Eye (tissue), 1 donor: ENCODE measurements at places on chromosomes 1 and 21.
A peak's percentile ranks its signal among the peaks of the same experiment; 100 is the strongest.

DNA sequence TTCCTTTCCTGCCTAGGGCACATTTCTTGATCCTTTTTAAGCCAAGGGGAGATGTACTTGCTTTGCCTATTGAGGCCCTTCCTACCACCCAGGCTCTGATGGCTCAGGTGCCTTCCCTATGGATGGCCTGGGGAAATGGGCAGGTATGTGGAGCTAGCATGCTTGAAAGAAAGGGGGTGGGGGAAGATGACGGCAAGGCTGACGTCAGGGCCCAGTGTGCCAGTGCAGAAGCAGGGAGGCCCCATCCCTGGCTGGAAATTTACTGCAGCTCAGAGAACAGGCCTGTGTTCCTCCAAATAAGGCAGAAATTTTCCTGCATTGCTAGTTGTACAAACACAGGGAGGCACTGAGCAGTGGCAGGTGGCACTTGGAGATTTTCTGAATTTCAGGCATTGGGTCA is 453.2 kb upstream of the VAMP3 start:
- no peak for DNase-seq

- no peak for DNase-seq
Measured at GRCh38 chr1:71885171-71885570, 397.2 kb downstream of the NEGR1 start.

GRCh38 chr1:161182214-161182613 is 4.9 kb upstream of the B4GALT3 start:
- no peak for DNase-seq

GRCh38 chr1:2316451-2316961 is 74.8 kb downstream of the MORN1 start:
- DNase-seq = no peak

GRCh38 chr1:44602634-44603628 is 71.3 kb downstream of the TMEM53 start:
- DNase-seq = peak; percentile 75

- DNase-seq = peak; percentile 74
Measured at GRCh38 chr1:235326719-235327558, 1.0 kb downstream of the ARID4B start.

DNA sequence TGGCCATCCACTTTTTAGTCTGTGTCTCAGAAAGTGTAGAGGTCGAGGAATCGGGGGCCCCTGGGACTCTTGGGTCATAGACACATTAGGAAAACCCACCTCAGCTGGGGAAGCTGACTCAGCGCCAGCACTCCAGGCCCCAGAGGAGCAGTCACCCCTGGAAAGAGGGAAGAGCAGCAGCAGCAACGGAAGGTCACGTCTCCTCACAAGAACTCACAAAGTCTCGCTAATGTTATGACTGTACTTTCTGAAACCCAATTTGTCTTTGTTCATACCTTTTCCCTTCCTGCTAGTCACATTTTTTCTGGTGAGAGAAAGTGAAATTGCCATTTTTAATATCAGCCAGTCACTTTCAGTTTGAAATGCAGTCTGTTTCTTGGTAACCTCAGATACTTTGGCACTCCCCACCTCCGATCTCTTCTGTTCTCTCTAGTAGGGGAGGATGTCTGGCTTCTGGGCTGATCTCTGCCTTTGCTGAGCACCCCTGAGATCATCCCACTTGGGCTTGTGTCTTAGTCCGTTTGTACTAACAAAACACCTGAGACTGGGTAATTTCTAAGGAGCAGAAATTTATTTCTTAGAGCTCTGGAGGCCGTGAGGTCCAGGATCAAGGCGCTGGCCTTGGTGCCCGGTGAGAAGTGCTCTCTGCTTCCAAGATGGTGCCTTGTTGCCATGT is 6.0 kb upstream of the NLRP3 start:
- no peak for DNase-seq

DNA sequence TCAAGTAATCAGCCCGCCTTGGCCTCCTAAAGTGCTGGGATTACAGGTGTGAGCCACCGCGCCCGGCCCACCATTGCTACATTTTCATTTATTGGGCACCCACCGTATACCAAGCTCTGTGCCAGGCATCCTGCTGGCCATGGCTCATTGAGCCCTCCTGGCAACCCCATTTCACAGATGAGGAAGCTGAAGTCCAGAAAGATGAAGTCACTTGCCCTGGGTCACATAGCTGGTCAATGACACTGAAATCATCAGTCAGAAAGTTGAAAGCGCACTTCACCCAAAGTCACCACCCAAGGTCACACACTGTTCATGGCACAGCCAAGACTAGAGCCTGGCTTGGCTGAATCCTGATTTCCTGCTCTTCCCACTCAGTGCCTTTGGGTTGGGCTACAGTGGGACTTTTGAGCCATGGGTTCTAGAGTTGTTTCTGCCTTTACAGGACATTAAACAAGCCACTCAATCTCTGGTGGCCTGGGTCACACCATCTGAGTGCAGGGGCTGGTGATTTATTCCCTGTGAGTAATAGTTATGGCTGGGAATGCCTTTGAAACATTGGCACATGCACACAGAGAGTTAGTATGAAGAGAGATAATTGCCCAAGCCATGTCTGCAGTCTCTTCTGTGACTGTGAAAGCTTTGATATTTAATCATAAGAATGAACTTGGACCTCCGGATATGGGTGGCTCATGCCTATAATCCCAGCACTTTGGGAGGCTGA is 16.0 kb upstream of the ARHGEF10L start:
- DNase-seq = no peak

- no peak for DNase-seq
Measured at GRCh38 chr21:35578347-35578782, 482.0 kb downstream of the SETD4 start.

DNA sequence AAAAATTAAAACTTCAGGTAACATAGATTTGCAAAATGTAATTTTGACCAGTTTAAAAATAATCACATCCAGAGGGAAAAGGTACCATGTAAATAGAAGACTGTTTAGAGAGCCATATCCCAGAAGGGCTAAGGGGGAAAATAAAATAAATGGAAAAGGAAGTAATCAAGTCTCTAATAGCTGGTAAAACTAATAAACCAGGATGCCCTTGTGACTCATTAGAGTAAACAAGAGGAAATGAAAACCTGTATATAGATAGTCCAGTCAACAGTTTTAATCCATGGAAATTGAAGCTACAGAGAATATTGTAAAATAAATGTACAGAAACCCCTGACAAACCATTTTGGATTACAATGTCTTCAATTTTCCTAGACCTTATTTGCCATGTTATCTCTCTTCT is 698.0 kb upstream of the RGS18 start:
- DNase-seq = no peak

DNA sequence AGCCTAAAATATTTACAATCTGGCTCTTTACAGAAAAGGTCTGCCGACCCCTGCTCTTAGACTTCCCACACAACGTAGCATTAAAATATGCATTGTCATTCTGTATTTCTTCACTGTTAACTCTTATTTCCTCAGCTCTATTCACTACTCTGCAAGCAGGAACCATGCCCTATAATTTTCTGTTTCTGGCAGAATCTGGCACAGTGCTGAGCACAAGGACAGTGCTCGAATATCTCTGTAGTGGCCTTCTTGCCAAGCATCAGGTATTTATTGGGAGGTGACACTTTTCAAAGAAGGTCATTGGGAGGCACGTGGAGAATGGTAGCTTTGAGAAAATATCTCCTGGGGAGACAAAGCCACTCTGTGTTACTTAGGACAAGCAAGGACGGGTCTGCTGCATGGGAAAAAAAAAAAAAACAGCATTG is 77.9 kb downstream of the PSMG1 start:
- DNase-seq = no peak

DNA sequence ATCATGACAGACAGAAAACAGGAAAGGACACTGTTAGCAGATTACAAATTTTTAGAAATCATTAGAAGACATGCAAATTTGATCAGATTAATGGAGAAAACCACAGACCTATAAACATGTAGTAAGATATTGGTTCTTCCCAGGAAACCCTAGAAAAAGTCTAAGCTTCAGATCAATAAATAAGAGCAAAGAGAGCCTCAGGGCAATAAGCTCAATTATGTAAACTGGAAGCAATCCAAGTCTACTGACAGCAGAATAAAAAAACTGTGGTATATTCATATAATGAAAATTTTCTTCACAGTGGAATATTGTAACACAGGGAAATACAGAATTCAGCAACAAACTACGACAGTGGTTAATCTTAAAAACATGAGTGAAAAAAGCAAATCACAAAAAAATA is 36.3 kb downstream of the NRDC start:
- DNase-seq = peak; percentile 24
